ENCODE measurements at places on chromosomes 2 and 18.

DNA sequence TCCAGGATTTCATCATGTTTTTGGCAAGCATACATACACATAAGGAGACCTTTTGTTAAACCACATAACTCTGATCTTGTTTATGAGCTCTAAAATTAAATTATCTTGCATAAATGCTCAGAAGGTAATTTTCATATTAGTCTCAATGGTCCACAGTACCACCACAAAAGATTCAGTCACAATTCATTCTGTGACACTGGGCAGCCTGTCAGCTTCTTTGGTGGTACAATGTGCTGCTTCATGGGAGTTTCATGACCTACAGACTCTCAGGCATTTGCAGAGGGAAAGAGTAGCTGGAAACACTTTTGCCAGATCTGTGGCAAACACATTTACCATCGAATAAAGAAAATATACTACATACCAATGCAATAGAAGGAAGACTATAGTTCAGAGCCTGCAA, 51.3 kb upstream of the ZNF397 start:
- no peak for DNase-seq

DNA sequence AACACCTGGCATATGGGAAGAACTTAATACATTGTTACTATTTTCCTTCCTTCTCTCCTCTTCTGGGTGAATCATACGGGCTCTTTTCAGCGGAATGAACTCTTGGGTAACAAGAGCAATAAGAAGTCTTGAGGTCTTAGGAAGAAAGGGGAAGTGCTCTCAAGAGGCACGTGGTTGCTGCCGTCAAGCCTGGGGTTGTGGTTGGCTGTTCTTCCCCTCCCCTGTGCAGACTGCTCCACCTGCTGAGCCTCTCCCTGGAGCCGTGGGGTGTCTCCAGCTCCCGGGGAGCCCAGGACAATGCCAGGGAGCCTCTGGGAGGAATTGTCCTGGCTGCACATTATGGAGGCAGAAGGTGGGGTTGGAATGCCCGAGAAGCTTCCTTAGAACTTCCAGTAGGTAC, 19.4 kb downstream of the TOGARAM2 start:
- no peak for DNase-seq

DNA sequence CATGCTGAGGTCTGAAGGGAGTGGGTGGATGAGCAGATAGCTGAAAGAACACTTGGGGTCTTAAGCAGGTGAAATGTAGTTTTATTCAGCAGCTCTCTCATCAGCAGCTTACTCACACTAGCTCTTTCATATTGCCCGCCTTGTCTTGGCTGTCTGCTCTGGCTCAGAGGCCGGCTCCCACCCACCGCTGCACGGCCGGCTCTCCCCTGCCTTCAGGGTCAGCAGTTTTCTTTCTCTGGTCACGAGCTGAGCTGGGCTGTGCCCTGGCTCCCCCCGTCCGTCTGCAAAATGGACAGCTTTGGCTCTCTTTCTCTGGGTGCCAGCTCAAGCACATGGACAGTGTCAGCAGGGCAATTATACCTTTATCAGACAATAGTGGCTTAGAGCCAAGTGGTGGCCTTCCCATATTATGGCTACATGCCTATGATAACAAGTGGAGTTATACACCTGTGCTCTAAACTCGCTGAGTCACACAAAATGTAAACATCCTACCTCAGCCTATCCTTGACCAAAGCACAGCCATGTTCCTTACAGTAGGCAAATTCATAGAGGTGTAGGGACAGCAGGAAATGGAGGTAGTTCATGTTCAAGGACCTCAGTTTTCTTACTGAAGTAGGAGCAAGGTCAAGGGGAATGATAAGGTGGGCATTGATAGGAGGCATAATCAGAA, 224.8 kb downstream of the SOCS6 start:
- no peak for DNase-seq

DNA sequence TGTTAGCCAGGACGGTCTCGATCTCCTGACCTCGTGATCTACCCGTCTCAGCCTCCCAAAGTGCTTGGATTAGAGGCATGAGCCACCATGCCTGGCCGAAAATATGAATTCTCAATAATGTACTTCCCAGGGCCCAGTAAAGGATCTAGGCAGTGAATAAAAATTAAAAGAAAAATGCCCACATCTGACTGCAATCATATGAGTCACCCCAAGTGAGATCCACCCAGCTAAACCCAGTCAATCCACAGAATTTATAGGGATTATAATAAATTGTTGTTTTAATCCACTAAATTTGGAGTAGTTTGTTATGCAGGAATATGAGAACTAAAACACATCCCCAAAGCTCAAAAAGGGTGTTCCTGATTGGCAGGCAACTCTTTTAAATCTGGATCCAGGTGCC, 93.5 kb upstream of the STK39 start:
- DNase-seq, result no peak

DNA sequence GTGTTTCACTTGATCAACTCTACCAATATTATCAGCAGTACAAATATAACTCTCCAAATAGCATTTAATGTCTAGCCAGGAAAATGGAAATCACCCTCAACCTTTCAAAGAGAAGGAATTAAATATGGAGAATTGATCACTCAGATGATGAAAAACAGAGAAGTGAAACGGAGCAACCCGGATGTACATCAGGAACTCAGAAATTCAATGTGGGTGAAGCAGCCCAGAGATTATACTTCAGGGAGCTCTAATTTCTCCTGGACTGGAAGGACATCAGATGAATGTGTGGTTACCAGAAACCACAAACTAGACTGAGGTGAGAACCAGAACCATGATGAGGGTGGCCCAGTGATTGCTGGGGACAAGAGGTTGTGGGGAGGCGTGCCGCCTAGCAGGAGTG, 35.5 kb upstream of the COBLL1 start:
- no peak for DNase-seq

- DNase-seq, result no peak
Observed at GRCh38 chr18:74524097-74524496, 10.2 kb upstream of the CNDP1 start.

DNA sequence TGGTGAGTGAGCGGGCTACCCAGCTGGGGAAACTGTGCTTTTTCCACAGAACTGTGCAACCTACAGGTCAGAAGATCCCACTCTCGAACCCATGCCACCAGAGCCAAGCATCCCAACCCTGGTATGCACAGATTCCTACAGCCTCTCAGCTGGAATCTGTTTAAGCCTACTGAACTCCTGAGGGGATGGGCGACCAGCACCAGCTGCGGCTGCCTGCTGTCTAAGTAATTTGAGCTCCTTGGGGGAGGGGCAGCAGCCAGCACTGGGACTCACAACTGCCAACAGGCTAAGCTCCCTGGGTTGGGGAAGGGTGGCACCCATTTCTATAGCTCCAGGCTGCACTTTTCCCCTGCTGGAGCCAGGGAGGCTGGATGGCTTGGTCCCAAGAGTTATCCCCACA, 11.8 kb downstream of the CYP27C1 start:
- no peak for DNase-seq

DNA sequence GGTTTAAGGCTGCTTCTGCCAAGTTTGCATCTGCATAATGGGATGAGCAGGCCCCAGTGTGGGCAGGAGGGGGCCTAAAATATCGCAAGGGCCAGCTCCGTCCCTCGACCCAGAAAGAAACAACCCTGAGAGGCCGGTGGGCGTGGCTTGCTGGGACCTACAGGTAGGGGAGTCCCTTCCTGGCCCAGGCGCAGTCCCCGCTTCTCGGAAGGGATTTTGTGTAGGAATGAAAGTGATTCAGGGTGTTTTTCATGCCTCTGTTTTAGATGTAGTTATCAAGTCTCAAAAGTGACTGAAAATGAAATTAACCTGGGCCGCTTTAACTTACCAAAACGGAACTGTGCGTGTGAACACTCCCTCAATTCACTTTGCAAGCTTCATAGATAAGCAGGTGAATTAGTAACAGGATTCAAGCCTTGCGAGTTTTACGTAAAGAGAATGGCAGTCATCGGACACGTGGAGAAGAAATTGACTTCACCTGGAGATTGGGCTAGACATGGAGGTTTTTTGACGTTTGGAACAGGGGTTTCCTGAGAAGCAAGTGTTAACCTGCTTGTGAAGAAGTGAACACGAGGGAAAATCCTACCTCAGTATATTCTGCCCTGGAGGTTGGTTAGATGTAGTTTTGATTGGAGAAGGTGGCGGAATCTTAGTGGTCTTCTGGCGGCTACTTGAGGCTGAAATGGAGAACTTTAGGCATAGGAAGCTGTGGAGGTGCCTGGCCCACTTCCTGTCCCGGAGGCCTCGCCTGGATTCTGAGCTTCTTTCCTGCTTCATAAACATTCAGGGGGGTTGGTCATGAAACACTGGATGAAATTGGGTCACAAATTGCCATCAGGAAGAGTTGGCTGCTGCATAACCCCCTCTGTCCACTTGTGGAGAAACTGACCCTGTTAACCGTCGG, 1.7 kb downstream of the NCK2 start:
- peak; percentile 59 for DNase-seq

DNA sequence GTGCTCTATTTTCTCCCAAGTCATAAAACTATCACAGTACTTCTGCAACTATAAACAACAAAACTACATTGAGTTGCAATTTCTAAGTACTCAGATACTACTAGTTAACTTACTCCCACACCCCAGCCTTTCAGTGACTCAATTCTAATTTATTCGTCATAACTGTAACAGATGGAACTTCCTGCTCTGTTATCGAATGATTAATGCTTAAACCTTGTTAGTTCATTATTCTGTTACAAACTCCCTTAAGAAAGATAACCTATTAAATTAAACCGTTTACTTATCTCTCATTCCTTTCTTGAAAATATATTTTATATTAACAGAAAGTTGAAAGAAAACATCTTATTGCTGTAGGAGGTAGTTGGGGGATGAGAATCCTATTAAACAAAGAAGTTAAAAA, 17.0 kb downstream of the TNFAIP6 start:
- DNase-seq, result no peak

DNA sequence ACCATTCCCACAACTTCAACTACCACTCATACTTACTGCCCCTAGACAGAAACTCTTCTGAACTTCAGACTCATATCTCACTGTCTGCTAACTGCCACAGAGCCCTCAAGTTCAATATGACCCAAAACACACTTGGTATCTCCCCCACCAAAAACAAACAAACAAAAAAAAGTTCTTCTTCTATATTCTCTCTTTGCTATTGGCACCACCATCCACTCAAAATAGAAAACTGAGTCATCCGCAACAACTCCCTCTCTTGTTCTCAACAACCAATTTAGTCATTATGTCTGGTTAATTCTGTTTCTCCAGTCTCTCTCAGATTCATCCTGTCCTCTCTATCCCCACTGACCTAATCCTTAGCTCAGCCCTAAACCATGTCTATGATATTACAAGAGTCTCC, 7.2 kb upstream of the DCTN1 start:
- no peak for DNase-seq

- DNase-seq, result no peak
Observed at GRCh38 chr2:21431078-21431477, 307.3 kb downstream of the TDRD15 start.

DNA sequence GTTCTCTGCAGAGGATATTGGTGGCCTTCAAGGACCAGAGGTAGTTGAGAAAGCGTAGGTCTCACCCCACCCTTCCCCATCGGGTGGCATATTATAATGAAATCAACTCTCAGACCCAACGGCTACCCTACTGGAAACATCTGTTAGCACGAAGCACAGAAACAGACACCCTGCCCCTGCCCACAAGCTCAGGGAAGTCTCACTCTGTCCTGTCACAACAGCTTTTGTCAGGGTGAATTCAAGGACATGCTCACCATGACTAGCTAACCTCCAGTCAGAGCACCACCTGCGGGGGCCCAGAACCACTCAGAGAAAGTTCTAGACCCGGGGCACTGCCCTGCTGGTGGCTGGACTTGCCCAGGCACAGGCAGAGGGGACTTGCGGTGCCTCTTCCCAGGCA, 3.5 kb upstream of the B3GNT7 start:
- DNase-seq, result no peak

GRCh38 chr2:11807156-11808015, 61.0 kb downstream of the LPIN1 start:
- no peak for DNase-seq

DNA sequence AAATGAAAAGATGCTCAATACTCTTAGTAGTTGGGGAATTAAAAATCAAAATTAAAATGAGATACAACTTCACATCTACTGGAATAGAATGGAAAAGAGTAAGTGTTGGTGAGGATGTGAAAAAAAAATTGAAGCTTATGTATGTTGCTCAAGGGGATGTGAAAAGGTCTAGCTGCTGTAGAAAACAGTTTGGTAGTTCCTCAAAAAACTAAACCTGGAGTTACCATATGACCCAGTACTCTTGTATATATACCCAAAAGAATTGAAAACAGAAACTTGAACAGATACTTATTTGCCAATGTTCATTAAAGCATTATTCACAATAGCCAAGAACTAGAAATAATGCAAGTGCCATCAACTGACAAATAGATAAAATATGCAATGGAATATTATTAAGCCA, 208.4 kb downstream of the FIGN start:
- no peak for DNase-seq

DNA sequence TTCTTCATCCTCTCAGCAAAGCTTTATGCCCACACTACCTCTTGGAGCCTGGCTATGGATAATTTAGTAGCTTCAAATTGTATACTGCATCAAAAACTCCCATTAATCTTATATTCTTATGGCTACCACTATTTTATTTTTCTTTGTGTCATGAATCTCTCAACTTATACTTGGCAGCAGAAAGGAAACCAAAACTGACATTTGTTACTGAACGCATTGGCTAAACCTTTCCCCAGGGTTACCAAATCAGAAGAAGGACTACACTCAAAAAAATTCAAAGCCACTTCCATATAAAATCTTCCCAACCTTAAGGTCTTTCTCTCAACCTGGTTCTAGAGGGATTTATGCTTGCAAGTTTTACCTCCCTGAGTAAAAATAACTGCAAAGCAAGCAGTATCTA, 97.0 kb upstream of the REG3G start:
- DNase-seq, result no peak

DNA sequence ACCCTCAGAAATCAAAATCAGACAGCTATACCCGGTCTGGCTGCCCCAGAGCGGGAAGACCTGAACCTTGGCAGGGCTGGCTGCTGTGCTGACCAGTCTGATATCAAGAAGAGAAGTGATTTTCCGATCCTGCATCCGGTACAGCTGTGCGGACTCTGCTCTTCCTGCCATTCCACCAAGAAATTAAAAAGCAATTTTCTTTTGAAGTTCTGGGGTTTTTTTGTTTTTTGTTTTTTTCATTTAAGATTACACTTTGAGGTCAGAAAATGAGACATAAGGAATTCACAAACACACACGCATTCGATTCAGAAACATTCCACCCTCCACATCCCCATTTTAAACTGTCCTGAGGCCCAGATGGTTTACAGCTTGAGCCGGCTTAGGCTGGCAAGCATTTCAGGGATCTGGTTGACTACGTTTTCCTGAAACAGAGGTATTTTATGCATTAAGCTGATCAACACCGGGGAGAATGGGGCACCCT, 156.5 kb downstream of the COL6A3 start:
- peak; percentile 50 for DNase-seq

- no peak for DNase-seq
Observed at GRCh38 chr2:136189221-136189782, 71.4 kb upstream of the CXCR4 start.

DNA sequence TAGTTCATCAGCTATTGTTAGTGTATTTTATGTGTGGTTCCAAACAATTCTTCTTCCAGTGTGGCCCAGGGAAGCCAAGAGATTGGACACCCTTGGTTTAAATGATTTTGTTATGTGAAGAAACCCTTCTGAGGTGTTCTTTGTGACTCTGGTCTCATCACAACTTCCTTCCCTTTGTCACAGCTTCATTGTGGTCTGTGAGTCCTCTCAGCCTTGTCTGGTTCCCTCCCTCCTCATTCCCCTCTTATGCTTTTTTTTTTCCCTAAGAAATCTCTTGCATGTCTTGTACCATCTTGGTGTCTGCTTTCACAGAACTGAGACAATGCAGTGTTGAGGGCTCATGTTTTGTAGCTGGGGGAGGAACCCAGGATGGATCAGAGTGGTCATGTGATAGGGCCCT, 118.9 kb downstream of the TMEM182 start:
- no peak for DNase-seq

- DNase-seq, result peak; percentile 50
Observed at GRCh38 chr2:131724019-131724418, 196.3 kb downstream of the CCDC74A start.

Measured in left cardiac atrium (tissue), 4 donors.